ENCODE measurements at places on chromosomes 3 and 15.

GRCh38 chr3:151120409-151120808 lies 34.9 kb downstream of the MED12L start:
- DNase-seq = no peak

- DNase-seq = peak; percentile 68
Measured at GRCh38 chr3:115146032-115146417, 1.1 kb downstream of the ZBTB20 start.

- DNase-seq = no peak
Measured at GRCh38 chr15:90887037-90887481, 2.8 kb downstream of the FES start.

- no peak for DNase-seq
Measured at GRCh38 chr3:99765042-99765942, 52.4 kb upstream of the CMSS1 start.

DNA sequence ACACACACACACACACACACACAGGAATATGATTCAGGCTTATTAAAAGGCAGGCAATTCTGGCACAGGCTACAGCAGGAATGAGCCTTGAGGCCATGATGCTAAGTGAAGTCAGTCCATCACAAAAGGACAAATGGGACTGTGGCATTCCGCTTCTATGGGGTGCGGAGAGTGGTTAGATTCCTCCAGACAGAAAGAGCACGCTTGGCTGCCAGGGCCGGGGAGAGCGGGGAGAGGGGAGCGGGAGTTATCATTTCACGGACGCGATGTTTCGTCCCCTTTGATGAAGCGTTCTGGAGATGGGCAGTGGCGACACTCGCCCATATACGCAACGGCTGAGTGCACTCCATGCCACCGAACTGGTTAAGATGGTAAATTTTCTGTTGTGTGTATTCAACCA lies 58.5 kb upstream of the FAM174B start:
- DNase-seq = peak; percentile 28

- peak; percentile 100 for DNase-seq
Measured at GRCh38 chr15:74196175-74196574, 6.4 kb downstream of the STRA6 start.

DNA sequence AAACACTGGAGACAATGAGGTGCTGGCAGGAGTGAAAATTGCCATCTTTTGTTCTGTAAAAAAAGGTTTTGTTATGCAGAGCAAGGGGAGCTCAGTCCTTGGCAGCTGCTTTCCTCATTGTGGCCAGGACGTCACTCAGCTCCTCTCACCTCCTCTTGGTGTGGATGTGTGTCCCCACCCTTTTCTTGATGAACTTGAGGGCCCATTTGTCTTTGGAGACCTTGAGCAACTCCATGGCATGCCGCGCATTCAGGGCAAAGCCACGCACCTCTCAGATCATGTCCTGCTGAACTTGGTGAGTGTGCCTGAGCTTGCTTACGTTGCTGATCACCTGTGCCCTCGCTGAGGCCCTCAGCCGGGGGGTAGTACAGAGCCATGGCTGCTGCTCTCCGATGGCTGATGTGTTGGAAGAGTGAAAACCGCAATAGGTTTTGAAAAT lies 24.5 kb upstream of the BDH1 start:
- no peak for DNase-seq

- DNase-seq = no peak
Measured at GRCh38 chr3:197899833-197900478, 50.0 kb upstream of the RPL35A start.

GRCh38 chr3:65833761-65834505 lies 204.8 kb downstream of the MAGI1 start:
- DNase-seq = peak; percentile 55

DNA sequence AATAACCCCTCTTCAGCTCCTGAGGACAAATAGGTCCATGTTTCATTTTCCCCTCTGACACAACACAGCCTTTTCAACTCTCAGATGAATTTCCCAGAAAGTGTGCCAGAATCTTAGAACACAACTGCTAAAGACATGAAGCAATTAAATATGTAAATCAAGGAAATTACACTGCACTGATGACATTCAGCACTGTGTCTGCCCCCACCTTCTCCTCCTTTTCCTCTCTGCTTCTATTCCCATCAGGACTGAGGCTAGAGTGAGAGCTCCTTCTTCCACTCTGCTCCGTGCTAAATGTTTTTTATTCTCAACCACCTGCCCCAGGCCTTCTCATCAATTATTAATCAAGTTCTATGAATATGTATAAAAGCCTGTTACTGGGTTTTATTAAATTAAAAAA lies 596.1 kb downstream of the TUSC7 start:
- DNase-seq = no peak

- DNase-seq = no peak
Measured at GRCh38 chr3:37435572-37435971, 261.2 kb upstream of the LRRFIP2 start.

Measured in A172 (cell line).